ENCODE measurements at places on chromosomes 2 and 18.
A peak's percentile ranks its signal among the peaks of the same experiment; 100 is the strongest.

DNA sequence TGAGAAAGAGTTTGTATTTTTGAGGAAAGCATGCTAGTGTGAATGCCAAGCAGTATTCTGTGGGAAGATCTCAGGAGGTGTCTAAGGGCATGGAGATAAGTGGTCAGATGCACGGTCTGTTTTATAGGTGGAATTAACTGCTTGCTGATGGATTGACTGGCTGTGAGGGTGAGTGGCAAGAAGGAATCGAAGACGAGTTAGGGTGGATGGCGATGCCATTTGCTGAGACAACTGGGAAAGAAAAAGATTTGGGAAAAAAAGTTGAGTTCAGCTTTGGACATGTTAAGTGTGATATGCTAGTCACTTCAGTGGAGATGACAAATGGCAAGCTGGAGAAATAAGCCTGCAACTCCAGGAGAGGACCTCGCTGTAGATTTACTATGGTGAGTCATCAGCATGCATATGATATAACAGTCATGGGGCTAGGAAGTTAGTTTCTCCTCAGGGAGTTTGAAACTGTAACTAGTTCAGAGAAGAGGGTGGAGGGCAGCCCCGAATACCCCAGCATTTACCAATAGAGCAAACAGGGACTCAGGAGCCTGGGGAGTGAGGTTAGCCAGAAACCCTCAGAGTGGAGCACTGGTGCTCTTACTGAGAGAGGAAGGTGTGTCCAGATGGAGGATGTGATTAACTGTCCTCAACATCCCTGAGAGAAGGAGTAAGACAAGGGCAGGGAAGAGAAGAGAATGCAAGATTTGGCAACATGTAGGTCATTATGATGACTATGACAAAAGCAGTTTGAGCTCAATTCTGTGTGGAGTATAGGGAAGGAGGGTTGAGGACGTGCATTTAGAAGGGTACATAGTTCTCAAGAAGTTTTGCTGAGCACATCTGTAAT lies 2.0 kb upstream of the HK2 start:
- peak; percentile 97 for DNase-seq

GRCh38 chr2:240713071-240713927 lies 21.6 kb downstream of the AQP12A start:
- DNase-seq: no peak

DNA sequence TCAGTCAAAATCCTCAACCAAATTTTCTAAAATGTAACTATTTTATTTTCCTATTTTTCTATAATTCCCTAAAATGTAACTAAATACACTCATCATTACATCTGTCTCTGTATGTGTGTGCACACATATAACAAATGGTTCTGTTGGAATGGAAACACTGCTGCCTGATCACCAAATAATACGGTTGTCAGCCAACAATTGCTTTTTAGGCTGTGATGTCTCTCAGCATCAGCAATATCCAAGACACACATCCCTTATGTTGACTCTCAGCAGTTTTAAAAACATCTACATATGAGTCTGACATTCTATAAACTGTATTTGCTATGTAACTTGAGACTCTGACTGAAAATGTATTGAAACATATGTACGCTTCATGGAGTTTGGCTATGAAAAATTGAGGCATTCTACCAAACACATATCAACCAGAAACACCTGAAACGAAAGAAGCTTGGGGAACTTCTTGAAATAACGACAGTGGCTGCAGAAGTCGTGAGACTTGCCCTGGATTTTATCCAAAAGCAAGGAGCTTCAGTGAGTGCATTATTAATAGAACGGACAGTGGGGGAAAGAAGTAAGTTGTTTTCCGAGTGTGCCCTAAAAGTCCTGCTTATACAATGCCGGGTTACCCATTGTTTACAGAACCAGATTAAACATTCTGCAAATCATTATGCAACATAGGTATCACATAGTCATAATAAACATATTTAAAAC lies 110.2 kb upstream of the ITGB6 start:
- no peak for DNase-seq

- no peak for DNase-seq
Measured at GRCh38 chr2:44329343-44329742, 32.0 kb downstream of the PREPL start.

DNA sequence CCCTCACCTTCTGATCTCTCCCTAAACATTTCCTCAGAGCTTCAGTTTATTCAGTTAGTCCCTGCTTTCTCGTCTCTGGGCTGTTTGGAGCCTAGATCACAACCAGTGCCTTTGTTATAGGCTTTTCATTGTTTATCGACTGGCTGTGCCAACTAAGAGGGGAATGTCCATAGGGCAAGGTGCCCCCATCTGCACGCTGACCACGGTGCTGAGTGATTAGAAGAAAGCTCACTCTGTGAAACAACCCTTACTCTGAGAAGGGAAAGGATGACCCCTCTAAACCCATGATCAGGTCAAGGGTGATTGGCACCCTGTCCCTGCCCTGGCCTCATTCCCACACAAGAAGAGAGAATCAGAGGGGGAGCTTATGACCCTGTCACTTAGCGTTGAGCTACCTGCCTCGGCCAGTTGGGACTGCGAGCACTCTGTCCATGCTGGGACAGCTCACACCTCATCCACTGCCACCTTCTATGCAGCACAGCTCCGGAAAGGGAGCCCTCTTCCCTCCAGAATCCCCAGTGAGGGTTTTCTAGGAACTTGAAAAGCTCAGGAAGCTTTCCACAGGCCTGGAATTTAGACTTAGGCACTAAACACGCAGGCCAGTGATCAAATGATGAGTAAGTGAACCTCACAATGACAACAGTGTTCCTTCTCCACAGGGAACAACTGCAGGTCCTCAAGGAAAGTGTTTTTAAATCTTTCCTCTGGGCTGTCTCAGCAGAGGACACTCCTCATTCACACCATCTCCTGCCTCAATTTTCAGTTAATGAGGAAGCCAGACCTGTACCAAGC lies 2.3 kb upstream of the ACTG2 start:
- no peak for DNase-seq

DNA sequence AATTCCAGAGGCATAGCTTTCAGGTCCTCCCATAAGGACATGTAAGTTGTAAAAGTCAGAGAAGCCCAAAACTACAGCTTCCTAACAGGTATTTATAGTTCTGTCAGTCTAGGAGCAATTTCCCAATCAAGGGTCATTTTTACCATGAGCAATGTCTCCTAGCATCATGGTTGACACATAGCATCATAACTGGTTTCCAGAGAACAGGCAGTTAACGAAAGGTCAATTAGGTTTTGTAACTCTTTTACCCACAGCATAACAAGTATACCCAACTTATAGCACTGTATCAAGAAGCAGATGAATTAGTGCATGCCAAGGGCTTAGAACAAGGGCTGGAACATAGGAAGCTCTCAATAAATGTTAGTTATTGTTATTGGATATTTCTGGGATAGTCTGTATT lies 110.1 kb downstream of the MREG start:
- peak; percentile 91 for DNase-seq
